AML-193 (cell line): ENCODE measurements at places on chromosomes 16 and 17.

DNA sequence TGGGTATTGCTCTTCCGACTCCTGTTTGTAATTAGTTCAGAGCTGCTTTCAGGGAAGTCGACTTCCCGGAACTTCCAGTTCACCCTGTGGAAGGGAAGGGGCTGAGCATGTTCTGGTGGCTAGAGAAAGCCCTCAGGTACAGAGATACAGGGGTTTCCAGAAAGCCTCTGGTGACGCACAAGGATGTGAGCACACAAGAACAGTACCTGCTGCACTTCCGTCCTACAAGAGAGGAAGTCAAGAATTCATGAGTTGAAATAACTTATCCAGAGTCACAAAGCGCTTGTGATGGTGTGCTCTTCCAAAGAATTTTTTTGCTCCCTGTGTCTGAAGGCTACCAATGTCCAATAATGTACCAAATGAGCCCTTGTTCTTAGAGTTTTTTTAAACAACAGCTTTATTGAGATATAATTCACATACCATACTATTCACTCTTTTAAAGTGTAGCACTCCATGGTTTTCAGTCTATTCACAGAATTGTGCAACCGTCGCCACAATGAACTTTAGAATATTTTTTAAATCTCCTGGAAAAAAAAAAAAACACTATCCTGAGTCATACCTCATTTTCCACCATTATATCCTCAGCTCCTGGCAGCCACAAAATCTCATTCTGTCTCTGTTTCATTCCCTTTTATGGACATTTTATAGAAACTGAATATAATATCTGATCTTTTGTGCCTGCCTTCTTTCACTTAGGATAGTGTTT is 327.6 kb downstream of the CDH13 start:
- no peak for DNase-seq

GRCh38 chr17:73824321-73824720 is 180.1 kb upstream of the SDK2 start:
- no peak for DNase-seq

- no peak for DNase-seq
Observed at GRCh38 chr17:69342896-69343644, 16.1 kb upstream of the ABCA5 start.

DNA sequence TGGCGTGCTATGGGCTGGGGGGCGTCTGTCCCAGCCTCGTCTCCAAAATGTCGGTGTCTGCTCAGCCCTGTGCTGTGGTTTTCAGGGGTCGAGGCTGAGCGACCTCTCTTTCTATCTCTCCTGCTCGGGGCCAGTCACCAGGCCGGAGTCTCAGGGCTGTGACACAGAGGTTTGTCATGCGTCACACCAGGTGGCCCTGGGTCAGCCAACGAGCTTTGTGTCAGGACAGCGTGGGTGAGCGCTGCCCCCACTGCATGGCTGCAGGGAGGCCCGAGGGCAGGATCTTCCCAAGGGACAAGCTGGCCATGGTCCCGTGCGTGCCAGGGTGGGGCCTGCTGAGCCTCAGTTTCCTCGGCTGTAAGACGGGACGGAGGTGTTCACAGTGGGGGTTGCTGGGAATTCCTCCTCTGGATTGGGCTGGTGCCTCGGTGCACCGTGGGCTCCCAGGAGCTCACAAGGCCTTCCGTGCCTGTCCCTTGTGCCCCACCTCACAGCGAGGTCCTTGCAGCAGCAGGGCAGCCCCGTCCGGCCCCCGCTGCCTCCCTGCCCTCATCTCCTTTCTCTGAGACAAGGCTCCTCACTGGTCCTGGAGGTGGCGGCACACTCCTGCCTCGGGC is 50.5 kb downstream of the CBFA2T3 start:
- no peak for DNase-seq

- DNase-seq: no peak
Observed at GRCh38 chr16:23306199-23307100, 4.3 kb downstream of the SCNN1B start.

GRCh38 chr16:3520413-3520812 is 19.6 kb downstream of the CLUAP1 start:
- DNase-seq: no peak

- DNase-seq: no peak
Observed at GRCh38 chr17:43698678-43699437, 37.1 kb upstream of the MEOX1 start.

DNA sequence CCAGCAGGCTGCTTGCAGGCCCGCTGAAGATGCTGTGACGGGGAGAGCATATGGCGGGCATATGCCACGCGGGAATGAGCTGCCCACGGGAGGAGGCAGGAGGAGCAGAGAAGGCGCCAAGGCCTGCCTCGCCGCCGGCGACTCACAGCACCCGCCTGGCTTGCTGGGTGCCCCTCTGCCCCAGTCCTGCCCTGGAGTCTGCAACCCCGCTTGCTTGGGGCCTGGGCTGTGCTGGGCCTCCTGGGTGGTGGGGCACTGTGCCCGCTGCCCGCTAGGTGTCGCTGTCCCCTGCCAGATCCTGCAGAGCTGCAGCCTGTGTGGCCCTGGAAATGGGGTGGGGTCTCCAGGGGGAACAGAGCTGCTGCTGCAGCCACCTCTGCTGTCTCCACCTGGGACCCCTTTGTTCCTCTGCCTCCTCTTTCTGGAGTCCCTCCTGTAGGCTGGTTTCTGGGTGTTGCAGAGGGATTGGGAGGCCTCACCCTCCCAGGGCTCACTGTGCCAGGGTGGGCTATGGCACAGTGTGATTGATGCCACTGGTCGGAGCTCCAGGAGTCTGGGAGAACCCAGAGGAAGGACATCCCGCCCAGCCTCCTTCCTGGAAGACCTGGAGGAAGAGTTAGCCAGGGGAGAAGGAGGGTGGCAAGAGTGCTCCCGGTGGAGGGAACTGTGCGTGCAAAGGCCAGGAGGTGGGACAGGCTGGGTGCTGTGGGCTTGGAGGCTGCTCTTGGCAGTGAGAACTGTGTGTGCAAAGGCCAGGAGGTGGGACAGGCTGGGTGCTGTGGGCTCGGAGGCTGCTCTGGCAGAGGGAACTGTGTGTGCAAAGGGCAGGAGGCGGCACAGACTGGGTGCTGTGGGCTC is 141.0 kb upstream of the CIBAR2 start:
- DNase-seq: peak; percentile 10

DNA sequence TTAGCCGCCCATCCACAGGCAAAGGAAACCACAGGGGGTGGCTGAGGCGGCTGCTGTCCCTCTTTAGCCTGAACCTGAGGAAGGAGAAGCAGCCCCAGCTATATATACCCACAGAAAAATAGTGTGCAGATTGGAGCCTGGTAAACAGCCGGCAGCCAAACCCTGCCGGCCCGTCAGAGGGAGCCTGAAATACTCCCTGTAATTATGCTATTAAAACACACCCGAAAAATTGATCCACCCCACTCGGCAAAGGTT is 6.8 kb downstream of the PIEZO1 start:
- DNase-seq: no peak

DNA sequence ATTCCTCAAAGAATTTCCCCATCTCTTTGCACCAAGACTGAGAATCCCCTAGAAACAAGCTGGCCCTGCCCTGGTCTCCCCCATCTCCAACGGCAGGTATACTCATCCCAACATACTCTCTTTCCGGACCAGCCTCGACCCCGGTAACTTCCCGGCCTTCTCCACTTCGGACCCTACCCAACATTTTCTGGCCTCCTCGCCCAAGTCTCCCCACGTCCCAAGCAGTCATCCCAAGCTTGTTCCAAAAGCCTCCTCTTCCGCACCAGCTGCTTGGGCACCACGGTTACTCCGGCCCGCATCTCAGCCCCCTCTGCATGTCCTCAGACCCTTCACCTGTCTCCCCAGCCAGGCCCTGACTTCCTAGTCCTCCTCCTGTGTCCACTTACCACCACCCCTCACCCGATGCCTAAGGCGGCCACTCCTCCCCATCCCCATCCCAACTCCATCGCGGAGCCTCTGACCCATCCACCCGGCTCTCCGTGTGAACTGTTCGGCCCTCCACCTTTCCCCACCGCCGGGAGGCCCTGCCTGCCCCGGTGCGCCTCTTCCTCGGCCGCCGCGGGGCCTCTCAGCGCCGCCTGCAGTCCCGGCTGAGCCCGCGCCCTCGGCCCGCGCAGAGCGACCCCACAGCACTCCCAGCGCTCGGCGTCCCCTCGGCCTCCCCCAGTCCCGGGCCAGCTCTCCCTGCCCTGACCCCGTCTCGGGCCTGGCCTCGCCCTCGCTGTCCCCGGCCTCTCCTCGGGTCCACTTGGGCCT is 994 bp downstream of the PITPNA start:
- DNase-seq: no peak

GRCh38 chr17:74276541-74277009 is 2.5 kb downstream of the DNAI2 start:
- no peak for DNase-seq

GRCh38 chr17:13230350-13231264 is 212.8 kb upstream of the ELAC2 start:
- DNase-seq: no peak

GRCh38 chr16:56196381-56196780 is 5.1 kb downstream of the GNAO1 start:
- no peak for DNase-seq

GRCh38 chr17:63764716-63765115 is 8.7 kb downstream of the CCDC47 start:
- no peak for DNase-seq

- no peak for DNase-seq
Observed at GRCh38 chr17:64332502-64332901, 58.2 kb downstream of the PECAM1 start.

DNA sequence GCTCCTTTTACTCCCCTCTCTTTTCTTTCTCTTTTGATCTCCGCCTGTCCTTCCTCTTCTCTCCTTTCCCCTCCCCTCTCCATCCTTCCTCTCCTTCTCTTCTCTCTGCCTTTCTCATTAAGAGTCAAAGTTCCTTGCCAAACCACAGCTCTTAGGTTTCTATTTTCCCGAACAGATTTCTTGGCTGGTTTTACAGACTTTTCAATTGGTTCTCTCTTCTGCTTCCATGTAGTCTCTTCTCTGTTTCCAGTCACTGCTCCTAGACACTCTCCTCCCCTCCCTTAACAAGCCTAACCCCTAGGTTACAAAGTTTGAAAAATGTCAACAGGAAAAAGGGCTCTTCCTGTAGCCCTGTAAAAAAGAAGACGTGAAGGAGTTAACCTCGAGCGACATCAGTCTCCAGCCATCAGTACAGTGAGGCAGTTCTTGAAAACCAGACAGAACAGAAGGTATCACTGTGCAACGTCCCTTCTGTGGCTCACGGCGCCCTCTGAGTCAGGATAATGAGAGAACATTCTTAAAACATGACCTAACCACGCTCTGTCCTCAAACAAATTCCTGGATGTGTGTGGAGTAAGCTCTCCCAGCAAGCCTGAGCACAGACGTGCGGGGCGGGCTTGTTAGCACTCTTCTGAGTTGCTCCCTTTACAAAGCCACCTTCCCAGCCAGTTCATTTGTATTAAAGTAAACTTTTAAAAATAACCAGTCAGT is 11.6 kb upstream of the MARCHF10 start:
- DNase-seq: no peak

GRCh38 chr17:77675411-77675810 is 283.1 kb upstream of the TNRC6C start:
- DNase-seq: no peak

GRCh38 chr16:47578573-47578972 is 117.4 kb downstream of the PHKB start:
- no peak for DNase-seq

DNA sequence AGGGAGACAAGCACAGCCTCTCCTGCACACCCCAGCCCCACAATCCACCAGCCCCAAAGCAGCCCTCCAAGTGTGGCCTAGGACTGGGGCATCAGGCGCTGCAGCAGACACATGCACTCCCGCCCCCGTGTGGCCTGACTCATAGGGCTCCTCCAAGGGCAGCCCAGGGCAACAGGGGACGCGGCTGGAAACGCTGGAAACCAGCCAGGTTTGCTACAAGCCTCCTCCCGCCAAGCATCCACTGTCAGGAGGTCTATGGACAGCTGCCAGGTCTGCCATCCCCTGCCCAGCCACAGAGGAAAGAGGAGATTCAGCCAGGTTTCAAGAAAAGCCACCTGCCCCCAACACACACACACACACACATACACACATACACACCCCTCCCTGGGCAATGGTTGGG is 25.8 kb downstream of the SRCIN1 start:
- peak; percentile 38 for DNase-seq

GRCh38 chr16:19861133-19861532 is 23.5 kb downstream of the GPRC5B start:
- DNase-seq: no peak

- DNase-seq: peak; percentile 46
Observed at GRCh38 chr16:69112285-69113129, 7.1 kb downstream of the HAS3 start.

- no peak for DNase-seq
Observed at GRCh38 chr16:77838597-77839255, 50.4 kb downstream of the VAT1L start.

DNA sequence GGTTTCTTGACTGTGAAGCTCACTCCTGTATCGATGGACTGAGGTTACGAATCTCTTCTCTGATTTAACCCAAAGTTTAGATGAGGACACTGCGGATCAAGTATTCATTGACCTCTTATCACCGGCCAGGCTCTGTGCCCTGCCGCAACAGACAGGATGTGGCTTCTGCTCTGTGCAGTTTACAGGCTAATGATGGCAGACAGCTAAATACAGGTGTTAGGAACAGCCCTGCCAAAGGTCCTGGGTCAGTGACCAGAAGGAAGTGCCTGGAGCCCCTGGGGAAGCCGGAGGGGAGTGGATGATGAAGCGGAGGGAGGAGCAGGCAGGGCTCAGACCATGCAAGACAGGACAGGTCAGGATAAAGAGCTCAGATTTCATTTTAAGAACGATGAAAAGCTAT is 44.4 kb downstream of the HAPSTR1 start:
- no peak for DNase-seq

- no peak for DNase-seq
Observed at GRCh38 chr17:17742133-17742621, 60.9 kb downstream of the RAI1 start.

DNA sequence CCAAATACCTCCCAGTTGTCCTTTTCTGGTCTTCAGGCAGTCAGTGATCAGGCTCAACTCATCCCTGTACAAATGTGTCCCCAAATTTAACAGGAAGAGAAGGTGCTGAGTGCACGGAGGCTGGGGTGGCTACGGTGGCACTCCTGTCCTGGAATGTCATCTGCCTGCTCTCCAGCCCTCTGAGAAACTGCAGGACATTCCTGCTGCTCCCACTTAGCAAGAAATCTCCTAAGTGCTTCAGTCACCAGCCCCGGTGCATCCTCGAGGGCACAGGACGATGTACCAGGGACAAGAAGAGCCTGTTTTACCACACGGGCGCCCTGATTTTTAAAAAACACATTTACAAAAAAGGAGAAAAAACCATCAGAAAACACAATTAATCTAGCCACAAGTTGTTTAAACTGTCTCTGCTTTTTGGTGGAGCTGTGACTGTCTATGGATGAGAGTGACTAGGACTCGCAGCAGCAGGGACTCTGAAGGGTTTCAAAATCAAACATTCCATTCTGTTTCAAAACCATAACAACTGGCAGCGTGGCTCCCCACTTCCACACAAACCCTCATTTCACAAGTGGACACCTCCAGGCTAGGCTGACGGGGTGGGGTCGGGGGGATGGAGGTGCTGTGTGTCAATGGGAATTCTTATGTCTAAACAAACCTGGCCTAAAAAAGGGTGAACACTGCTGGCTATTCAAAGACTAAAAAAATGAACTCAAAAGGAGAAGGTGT is 65.3 kb upstream of the CNEP1R1 start:
- no peak for DNase-seq
